ENCODE measurements at places on chromosomes 4 and X. TPM values are rescaled to one million over a fixed set of nuclear protein-coding genes. Genes with fewer than 3 reads are reported as not detected.

CITED1 gene
- polyA plus RNA-seq, result not detected

PHEX gene
- 5.9 TPM for polyA plus RNA-seq

IQCM gene
- polyA plus RNA-seq, result not detected

NPY1R gene
- polyA plus RNA-seq, result 1.8 TPM

CPLX1 gene
- polyA plus RNA-seq, result 0.47 TPM

TMEM271 gene
- polyA plus RNA-seq, result not detected

CTSO gene
- 58.3 TPM for polyA plus RNA-seq

CSAG3 gene
- not detected for polyA plus RNA-seq

SATL1 gene
- polyA plus RNA-seq, result 0.02 TPM

UGDH gene
- polyA plus RNA-seq, result 18.3 TPM

MAGEA4 gene
- polyA plus RNA-seq, result not detected

NHSL2 gene
- 1.4 TPM for polyA plus RNA-seq

HPF1 gene
- 26.7 TPM for polyA plus RNA-seq

GAGE12F gene
- not detected for polyA plus RNA-seq

VCX3B gene
- polyA plus RNA-seq, result not detected

SUPT20HL1 gene
- 0.05 TPM for polyA plus RNA-seq

SMIM31 gene
- polyA plus RNA-seq, result not detected

SYTL4 gene
- 61.1 TPM for polyA plus RNA-seq

GATA1 gene
- polyA plus RNA-seq, result not detected

CLNK gene
- polyA plus RNA-seq, result not detected

ASMT gene
- polyA plus RNA-seq, result 0.23 TPM

FGFR3 gene
- polyA plus RNA-seq, result 0.53 TPM

PCSK1N gene
- polyA plus RNA-seq, result not detected

TMEM144 gene
- polyA plus RNA-seq, result 8.4 TPM

RNF128 gene
- polyA plus RNA-seq, result 1.2 TPM

NEUROG2 gene
- not detected for polyA plus RNA-seq

RASSF6 gene
- polyA plus RNA-seq, result 1.0 TPM

KLHL13 gene
- polyA plus RNA-seq, result 15.8 TPM

DKC1 gene
- 60.6 TPM for polyA plus RNA-seq

GRPEL1 gene
- 16.6 TPM for polyA plus RNA-seq

TLR2 gene
- polyA plus RNA-seq, result 7.9 TPM

XKRX gene
- 0.22 TPM for polyA plus RNA-seq

NALF2 gene
- 0.20 TPM for polyA plus RNA-seq

All from ovary (tissue), 10 donors.